ENCODE measurements at places on chromosomes 3 and 15. TPM values are rescaled to one million over a fixed set of nuclear protein-coding genes. Genes with fewer than 3 reads are reported as not detected.

DNAH12 gene
- total RNA-seq = 0.52 TPM

FAM174B gene
- 59.9 TPM for total RNA-seq

LDHAL6B gene
- not detected for total RNA-seq

FOXB1 gene
- not detected for total RNA-seq

CACNA2D3 gene
- total RNA-seq = not detected

MDFIC2 gene
- total RNA-seq = not detected

CHRM5 gene
- not detected for total RNA-seq

ADCY5 gene
- total RNA-seq = 18.8 TPM

P2RY13 gene
- under 0.01 TPM for total RNA-seq

GP5 gene
- not detected for total RNA-seq

PPP2R3A gene
- 11.2 TPM for total RNA-seq

CTXN2 gene
- 0.52 TPM for total RNA-seq

IL17RE gene
- total RNA-seq = 10.9 TPM

Measured in body of pancreas (tissue), 4 donors.